Activated CD8-positive, alpha-beta T cell treated with anti-CD3 and anti-CD28 coated beads, Interleukin-2, amount 10 ng/mL, durations not matched to agents 7 days and 5 days (primary cell): ENCODE measurements at places on chromosomes 3 and 15. TPM values are rescaled to one million over a fixed set of nuclear protein-coding genes. Genes with fewer than 3 reads are reported as not detected.

Gene ZNF502
- total RNA-seq, result 2.4 TPM

Gene PLAAT1
- total RNA-seq, result not detected

Gene TTC14
- total RNA-seq, result 65.5 TPM

Gene NLGN1
- total RNA-seq, result not detected

Gene PSTPIP1
- 208 TPM for total RNA-seq

Gene RETNLB
- not detected for total RNA-seq

Gene GATA2
- total RNA-seq, result not detected

Gene PPP1R14D
- not detected for total RNA-seq

Gene MOBP
- total RNA-seq, result not detected

Gene STAB1
- 0.05 TPM for total RNA-seq

Gene ACTC1
- total RNA-seq, result not detected

Gene SOX2
- total RNA-seq, result not detected

Gene GOLGA8G
- not detected for total RNA-seq
